Thoracic aorta endothelial cell (primary cell): ENCODE measurements at places on chromosomes 12 and 14. TPM values are rescaled to one million over a fixed set of nuclear protein-coding genes. Genes with fewer than 3 reads are reported as not detected.

SBNO1 gene
- total RNA-seq = 54.9 and 57.4 TPM in 2 replicates

APOF gene
- total RNA-seq = not detected in 2 replicates

KRT73 gene
- total RNA-seq = not detected in 2 replicates

ARMH4 gene
- 1.4 and 1.9 TPM in 2 replicates for total RNA-seq

SLC17A8 gene
- total RNA-seq = not detected in 2 replicates

PPP4R4 gene
- under 0.01 TPM in 2 replicates for total RNA-seq

KCNC2 gene
- total RNA-seq = not detected in 2 replicates

TEX22 gene
- total RNA-seq = 0.14 and 0.27 TPM in 2 replicates

PRB2 gene
- total RNA-seq = not detected in 2 replicates

CREBL2 gene
- 28.1 and 32.9 TPM in 2 replicates for total RNA-seq

SMOC1 gene
- total RNA-seq = 0.14 and 1.2 TPM in 2 replicates

GALNT9 gene
- 0.40 TPM in 1 of 2 replicates, not detected in the other for total RNA-seq

BCAT1 gene
- 234 and 314 TPM in 2 replicates for total RNA-seq

KRT74 gene
- total RNA-seq = not detected in 2 replicates

OR4E2 gene
- not detected in 2 replicates for total RNA-seq

LRRC43 gene
- 0.57 and 2.0 TPM in 2 replicates for total RNA-seq
